Astrocyte (in vitro differentiated cells and primary cell): ENCODE measurements at places on chromosomes 7 and 10.

DNA sequence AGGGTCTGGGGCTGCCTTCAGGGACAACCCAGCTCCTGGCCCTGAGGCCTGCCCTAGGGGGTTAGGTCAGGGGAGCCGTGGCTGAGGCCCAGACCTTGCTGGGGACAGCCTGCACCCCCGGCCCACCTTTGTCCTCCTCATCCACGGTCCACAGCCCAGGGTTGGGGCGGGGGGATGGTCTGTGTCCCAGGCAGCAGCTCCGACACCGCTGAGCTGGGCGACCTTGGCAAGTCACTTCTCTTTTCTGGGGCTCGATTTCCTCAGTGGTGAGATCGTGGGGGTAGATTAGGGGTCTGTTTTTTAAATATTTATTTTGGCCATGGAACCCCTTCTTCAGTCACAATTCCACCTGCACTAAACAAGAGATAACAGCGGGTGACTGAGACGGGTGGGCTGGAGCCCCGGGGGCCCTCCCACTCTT lies 30.9 kb downstream of the DNAJB12 start:
- peaks cover 45% of the 10 kb centered on the region for H3K4me1 ChIP-seq
- no peak overlapping the region for H3K27ac ChIP-seq
- DNase-seq: no peak
- H3K4me3 ChIP-seq: no peak overlapping the region

DNA sequence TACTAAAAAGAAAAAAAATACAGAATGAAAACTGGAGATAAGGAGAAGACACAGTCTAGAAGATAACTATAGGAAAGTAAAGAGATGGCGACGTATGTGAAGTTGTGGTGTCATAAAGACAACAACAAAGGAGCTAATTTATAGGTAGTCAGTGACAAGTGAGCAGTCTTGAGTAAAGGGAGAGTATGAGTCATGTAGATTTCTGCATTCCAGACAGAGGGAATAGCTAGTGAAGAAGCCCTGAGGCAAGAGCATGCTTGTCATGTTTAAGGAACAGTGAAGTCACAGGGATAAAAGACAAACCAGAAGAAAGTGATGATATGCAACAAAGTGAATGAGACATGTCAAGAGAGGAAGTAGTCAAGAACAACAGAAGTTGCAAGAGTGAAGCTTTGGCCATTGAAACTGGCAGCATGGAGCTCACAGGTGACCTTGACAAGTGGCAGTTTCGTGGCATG lies 2.3 kb upstream of the MIOS start:
- no peaks in the 10 kb centered on the region for H3K27me3 ChIP-seq
- H3K4me1 ChIP-seq: peaks cover 17% of the 10 kb centered on the region
- H3K36me3 ChIP-seq: no peaks in the 10 kb centered on the region
- H3K4me3 ChIP-seq: no peak overlapping the region
- DNase-seq: peak; percentile 76

DNA sequence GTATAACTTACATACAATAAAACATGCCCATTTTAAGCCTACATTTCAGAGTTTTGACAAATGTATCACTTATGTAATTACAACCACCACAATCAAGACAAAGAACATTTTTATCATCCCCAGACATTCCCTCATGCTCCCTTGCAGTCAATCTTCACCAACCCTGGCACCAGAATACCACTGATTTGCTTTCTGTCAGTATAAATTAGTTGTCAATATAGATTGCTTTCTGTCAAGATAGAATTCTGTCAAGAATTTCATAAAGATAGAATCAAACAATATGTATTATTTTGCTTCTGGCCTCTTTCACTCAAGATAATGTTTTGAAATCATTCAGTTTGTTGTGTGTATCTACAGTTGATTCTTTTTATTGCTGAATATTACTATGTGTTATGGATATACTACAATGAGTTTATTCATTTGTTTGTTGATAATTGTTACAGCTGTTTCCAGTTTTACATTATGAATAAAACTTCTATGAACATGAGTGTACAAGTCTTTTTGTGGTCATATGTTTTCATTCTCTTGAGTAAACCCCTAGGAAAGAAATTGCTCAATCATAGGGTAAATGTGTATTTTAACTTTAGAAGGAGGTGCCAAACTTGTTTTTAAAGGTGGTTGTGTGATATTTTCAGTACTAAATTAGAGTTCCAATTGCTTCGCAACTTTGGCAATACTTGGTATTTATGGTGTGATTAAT lies 56.9 kb downstream of the IFIT5 start:
- no peaks in the 10 kb centered on the region for H3K27me3 ChIP-seq
- no peaks in the 10 kb centered on the region for H3K36me3 ChIP-seq
- H3K4me3 ChIP-seq: no peak overlapping the region
- peaks cover 10% of the 10 kb centered on the region for H3K4me1 ChIP-seq
- no peak overlapping the region for H3K27ac ChIP-seq

DNA sequence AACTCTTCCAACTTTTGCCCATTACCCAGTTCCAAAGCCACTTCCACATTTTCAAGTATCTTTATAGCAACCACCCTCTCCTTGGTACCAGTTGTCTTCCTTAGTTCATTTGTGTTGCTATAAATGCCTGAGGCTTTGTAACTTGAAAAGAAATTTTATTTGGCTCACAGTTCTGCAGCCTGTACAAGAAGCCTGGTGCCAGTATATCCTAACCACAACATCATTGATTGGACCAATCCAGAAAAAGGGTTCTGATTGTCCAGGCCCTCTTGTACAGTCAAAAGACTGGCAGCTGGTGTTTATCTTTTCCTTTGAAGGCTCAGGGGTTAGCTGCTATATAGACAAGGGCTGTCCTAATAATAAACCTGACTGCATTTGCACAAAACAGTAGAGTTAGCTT lies 21.1 kb upstream of the ABCC2 start:
- H3K36me3 ChIP-seq: peaks cover 11% of the 10 kb centered on the region
- no peak overlapping the region for H3K4me3 ChIP-seq
- H3K4me1 ChIP-seq: no peaks in the 10 kb centered on the region
- no peak for DNase-seq
- H3K27ac ChIP-seq: no peak overlapping the region

- no peak overlapping the region for H3K27ac ChIP-seq
- no peaks in the 10 kb centered on the region for H3K4me1 ChIP-seq
- no peak for DNase-seq
- H3K4me3 ChIP-seq: no peak overlapping the region
- no peaks in the 10 kb centered on the region for H3K36me3 ChIP-seq
Observed at GRCh38 chr10:51654918-51655317, 44.5 kb downstream of the CSTF2T start.

DNA sequence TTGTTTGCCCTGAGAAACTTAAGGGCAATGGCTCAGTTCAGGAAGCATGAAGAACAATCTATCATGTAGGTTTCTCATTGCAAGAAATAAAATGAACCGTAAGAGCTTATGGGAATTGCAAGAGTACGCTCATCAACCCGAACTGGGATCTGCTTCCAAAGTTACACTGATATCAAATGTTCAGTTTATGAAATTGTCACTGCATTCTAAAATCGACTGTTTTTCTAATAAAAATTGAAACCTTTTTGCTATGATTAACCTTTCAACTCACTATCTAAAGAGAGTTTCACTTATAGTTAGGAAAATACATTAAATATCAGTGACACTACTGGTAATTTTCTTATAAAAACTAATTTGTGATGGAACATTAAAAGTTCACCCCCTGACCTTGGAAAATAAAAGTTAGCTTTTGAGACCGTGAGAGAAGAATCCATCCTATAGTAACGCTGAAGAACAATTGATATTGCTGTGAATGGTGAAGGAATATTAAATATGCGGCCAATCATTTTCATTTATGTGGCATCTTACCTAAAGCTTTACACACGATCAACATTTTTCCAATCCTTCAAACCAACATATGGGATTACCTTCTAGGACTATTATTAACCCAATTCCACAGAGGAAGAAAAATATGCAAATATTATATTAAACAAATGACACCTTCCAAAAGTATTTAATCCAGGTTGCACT lies 2.2 kb downstream of the MEOX2 start:
- no peak overlapping the region for H3K27ac ChIP-seq
- no peak for DNase-seq
- peaks cover 19% of the 10 kb centered on the region for H3K4me1 ChIP-seq
- H3K36me3 ChIP-seq: no peaks in the 10 kb centered on the region
- H3K27me3 ChIP-seq: peaks cover 57% of the 10 kb centered on the region

DNA sequence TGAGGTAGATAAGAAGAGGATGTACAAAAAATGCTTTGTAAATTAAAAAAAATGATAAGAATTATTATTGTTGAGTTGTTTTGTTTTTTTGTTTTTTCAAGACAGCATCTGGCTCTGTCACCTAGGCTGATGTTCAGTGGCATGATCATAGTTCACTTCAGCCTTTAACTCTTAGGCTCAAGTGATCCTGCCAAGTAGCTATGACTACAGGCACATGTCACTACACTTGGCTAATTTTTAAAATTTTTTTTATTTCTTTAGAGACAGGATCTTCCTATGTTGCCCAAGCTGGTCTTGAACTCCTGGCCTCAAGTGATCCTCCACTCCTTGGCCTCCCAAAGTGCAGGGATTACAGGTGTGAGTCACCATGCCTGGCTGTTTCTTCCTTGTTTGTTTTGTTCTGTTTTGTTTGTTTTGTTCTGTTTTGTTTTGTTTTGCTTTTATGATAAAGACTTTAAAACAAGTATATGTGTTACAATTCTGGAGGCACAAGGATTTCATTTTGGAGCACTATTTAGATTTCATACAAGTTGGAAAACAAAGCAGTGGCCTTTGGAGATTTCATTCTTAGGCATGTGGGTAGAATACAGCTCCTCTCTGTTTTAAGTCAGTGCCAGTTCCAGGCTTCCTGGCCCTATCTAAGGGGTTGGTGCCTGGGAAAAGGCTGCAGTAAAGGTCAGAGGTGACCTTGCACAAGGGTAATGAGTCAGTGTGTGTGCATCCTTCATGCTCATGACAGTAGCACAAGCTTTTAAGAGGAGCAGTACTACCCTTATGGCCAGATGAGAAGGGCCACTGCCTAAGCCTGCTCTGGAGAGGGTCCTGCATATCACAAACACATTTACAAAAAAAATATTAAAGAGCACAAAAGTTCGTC lies 17.9 kb downstream of the FGFBP3 start:
- no peak overlapping the region for H3K4me3 ChIP-seq
- no peaks in the 10 kb centered on the region for H3K36me3 ChIP-seq
- peaks cover 5% of the 10 kb centered on the region for H3K4me1 ChIP-seq

- H3K27me3 ChIP-seq: no peaks in the 10 kb centered on the region
- no peak overlapping the region for H3K27ac ChIP-seq
- no peak for DNase-seq
- H3K4me3 ChIP-seq: no peak overlapping the region
- H3K36me3 ChIP-seq: no peaks in the 10 kb centered on the region
- H3K4me1 ChIP-seq: peaks cover 3% of the 10 kb centered on the region
Observed at GRCh38 chr7:115274-115911, 77.0 kb upstream of the FAM20C start.

- no peaks in the 10 kb centered on the region for H3K36me3 ChIP-seq
- H3K27me3 ChIP-seq: no peaks in the 10 kb centered on the region
- no peak overlapping the region for H3K27ac ChIP-seq
Observed at GRCh38 chr7:24075426-24075810, 208.6 kb upstream of the NPY start.

DNA sequence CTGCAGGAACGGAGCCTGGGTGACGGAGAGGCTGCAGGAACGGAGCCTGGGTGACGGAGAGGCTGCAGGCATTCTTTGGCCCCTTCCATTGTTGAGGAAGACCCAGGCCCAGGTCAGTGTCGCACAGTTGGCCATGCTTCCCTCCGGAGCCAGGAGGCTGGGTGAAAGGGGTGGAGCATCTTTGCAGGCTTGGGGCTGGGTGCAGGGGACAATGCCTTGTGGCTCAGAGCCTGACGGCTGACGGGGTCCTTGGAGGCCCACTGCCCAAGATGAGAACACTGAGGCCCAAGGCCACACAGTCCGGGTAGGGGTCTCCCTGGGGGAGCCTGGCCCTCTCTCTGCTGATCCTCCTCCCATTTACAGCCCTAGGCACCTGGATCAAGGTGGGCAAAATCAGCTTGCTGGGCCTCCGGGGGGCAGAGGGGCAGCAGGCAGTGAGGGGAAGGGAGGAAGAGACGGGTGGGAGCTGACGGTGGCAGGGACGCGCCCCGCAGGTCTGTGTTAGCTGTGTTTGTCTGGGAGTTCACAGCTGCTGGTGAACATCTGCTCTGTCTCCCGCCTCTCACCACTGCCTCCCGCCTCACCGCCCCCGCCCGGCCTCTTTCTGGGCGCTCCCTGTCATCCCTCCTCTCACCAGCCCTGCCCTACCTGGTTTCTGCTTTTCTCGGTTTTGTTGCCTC lies 30.6 kb upstream of the PCBD1 start:
- no peak for DNase-seq
- H3K4me3 ChIP-seq: no peak overlapping the region
- no peaks in the 10 kb centered on the region for H3K36me3 ChIP-seq
- H3K4me1 ChIP-seq: no peaks in the 10 kb centered on the region
- peaks cover 43% of the 10 kb centered on the region for H3K27me3 ChIP-seq
